ENCODE measurements at places on chromosomes 11 and 22.

DNA sequence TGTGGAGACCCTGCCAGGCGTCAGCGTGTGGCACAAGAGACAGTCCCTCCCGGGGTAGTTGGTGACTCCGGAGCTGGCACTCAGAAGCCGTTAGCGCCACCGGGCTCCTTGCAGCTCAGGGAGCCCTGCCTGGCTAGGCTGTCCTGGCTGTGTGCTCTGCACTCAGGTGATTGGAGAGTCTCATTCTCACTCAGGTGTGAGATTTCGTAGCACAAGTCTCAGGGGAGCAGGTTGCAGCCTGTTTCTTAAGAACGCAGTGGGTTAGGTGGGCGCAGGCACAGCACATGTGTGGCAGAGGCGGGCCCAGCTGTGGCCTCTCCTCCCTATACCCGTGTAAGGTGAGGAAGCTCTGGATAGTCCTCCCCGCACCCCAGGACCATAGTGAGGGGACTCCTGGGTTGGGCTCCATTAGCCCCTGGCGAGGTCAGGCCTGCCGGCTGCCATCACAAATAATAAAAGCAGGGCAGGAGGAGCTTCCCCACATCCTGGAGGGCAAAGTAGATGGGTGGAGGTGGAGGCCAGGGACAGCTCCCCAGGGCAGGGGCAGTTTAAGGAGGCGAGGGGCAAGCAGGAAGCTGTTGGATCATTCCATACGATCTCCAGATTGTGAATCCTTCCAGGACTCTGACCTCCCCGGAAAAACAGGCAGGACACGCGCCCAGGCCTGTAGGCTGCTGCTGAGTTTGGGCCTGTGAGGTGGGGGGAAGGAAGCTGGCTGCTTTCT lies 39.4 kb downstream of the SBF1 start:
- DNase-seq, result no peak

- DNase-seq, result no peak
Measured at GRCh38 chr22:36497910-36498665, 8.8 kb downstream of the FOXRED2 start.

GRCh38 chr11:43541993-43542392 lies 138.5 kb upstream of the HSD17B12 start:
- DNase-seq, result no peak

DNA sequence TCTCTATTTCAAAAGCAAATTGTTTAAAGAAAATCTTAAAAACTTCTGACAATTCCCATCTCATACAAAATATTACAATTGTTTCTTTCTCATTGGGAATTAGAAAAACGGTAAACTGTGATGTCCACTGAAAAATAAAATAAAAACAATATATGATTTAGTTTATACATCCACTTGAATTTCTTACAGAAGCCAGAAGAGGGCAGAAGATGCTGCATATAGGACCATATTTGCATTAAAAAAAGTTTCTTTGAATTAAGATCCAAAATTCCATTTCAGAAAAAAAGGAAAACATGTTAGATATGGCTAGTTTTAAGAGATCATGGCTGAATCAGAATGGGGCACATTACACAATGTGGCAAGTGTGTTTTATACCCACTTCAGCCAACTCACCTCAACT lies 39.3 kb upstream of the LRRC4C start:
- no peak for DNase-seq

- DNase-seq, result no peak
Measured at GRCh38 chr11:61140416-61140815, 20.8 kb downstream of the VPS37C start.
